EL (cell line): ENCODE measurements at places on chromosomes 7 and 10.

DNA sequence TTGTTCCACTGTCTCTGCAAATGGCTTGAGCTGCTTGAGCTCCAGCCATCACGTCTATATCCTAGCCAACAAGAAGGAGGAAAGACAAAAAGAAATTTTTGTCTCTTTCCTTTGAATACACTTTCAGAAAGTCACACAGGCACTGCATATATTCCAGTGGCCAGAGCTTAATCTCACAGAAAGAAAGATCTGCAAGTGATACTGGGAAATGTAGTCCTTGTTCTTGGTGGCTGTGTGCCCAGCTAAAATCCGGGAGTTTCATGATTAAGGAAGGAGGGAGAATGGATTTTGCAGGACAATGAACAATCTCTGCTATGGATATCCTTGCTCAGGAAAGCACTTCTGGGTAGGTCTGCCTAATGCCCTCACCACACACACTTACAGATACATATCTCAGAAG, 19.5 kb upstream of the DLG5 start:
- peak; percentile 23 for DNase-seq

DNA sequence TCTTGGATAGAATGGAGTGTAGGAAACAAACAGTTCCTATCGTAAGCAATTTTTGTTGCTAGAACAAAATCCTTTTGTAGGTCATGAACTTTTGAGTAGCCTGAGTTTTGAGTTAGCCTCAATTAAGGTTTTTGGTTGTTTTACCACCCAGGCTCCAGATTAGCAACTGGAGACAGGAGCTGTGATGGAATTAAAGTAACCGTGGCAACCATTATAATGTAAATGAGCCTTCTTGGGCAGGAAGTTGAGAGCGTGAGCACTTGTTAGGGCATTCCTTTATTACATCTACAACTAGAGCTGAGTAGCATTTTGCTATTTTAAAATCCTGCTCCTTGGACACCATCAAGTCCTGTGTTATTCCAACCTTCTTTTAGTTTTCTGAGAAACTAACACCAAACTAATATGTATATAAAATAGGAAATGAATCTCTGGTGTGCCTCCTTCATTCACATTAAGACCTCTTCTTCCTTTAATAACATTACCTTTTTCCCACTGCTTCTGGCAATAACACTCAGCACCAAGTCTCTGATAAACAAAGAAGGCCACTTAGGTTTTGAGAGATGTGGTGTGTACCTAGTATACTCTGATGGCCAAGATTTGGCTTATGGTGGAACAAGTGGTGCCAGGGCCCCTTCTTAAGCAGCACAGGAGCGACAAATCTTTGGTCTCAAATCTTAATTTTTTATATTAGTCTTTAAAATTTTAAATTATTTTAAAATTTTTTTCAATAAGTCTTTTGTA, 34.0 kb downstream of the AHCYL2 start:
- DNase-seq: no peak

- DNase-seq: no peak
Measured at GRCh38 chr7:64879086-64879730, 23.9 kb upstream of the ZNF273 start.

DNA sequence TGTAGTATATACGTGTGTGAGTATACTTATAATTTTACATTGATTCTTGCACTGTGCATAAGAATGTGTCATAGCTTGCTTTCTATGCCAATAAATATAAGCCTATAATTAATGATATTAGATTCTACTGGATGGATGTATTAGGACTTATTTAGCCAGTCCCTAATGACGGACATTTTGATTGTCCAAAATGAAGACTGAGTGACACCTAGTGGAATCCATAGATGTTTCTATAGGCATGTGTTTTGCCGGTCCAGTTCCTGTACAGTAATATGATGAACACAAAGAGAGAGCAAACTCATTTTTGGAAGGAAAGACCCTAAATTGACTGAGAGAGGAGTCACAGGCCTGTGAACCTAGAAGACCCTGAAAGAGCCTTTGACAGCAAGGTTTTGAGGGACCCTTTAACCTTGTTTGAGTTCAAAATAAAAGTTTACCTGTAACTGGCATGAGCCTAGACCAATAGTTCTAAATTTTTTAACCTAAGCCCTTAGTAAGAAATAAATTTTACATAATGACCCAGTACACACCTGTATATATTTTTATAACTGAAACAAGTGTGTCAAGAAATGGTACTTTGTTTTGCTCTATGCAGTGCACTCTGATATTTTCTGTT, 42.4 kb upstream of the AGBL3 start:
- DNase-seq: peak; percentile 23

- peak; percentile 30 for DNase-seq
Measured at GRCh38 chr7:36021367-36021766, 131.7 kb upstream of the EEPD1 start.

- DNase-seq: no peak
Measured at GRCh38 chr7:25246306-25246705, 18.0 kb upstream of the NPVF start.

- peak; percentile 69 for DNase-seq
Measured at GRCh38 chr10:24209432-24209771, 464 bp downstream of the KIAA1217 start.

DNA sequence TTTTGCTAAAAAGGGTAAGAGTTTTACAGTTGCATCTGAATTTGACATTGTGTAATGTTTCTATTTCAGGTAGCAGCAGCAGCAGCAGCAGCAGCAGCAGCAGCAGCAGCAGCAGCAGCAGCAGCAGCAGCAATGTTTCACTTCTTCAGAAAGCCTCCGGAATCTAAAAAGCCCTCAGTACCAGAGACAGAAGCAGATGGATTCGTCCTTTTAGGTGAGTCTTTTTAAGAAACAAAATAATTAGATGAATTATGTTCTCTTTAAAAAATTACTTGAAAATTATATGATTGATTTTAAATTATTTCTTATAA, 32.6 kb downstream of the UMAD1 start:
- DNase-seq: no peak

DNA sequence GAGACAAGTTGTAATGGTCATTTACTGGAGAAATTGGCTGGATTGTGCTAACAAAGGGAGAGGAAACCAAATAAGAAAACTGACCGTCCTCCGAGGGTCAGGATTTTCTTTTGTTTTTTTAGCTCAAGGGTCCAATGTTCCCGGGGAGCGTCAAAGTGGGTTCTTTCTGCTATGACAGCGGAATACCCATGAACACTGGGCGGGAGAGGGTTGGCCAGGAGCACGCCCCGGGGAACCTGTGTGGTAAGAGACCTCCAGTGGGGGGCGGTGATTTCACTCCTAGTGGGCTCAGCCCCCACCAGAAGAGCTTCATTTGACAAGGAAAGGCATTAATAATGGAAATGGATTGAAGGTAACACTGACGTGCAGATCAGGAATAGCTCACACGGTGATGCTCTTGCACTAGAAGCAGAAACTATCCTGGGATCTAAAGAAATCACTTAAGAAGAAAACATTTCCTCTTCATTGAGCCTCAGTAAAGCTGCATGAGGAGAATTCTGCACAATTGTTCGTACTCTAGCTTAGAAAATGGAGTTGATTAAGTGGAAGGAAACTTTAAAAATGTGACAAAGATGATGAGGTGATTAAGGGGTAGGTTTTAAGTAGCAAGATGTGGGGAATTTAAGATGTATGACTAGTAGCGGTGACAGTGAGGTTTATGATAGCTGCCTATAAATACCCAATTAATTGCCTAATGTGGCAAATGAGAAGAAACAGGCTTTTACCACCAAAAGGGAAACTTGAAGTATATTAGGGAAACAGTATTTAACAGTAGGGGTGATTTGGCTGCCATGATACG, 627.2 kb downstream of the SUGCT start:
- no peak for DNase-seq

DNA sequence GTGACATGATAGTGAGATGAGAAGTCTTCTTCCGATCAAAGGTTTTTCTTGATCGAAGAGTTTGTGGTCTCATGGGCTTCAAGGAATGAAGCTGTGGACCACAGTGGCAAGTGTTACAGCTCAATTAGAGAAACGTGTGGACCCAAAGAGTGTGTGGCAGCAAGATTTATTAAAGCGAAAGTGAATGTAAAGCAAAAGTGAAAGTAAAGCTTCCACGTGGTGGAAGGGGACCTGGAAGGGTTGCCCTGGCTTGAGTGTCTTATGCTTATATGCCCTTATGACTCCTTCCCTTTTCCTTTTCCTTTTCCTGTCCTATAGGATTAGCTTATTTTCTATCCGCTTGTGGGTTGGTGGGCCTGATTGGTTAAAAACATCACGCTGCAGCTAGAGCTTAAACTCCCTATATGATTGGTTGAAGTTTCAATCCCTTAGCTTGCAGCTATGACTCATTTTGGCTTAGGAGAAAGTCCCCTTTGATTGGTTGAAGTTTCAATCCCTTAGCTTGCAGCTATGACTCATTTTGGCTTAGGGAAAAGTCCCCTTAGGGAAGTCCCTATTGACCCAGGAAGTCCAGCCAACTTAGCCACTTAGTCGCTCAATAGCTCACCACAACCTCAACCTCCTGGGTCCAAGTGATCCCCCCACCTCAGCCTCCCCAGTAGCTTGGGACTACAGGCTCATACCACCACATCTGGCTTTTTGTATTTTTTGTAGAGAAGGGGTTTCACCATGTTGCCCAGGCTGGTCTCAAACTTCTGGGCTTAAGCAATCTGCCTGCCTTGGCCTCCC, 34.7 kb downstream of the MRPS24 start:
- peak; percentile 49 for DNase-seq

GRCh38 chr10:22003964-22004281, 393 bp upstream of the DNAJC1 start:
- DNase-seq: no peak
